ENCODE measurements at places on chromosomes 3 and 15. TPM values are rescaled to one million over a fixed set of nuclear protein-coding genes. Genes with fewer than 3 reads are reported as not detected.

SENP8 gene
- polyA plus RNA-seq: 1.3 TPM

GCNT3 gene
- polyA plus RNA-seq: 16.3 TPM

TF gene
- polyA plus RNA-seq: 4.6 TPM

ESYT3 gene
- 0.63 TPM for polyA plus RNA-seq

SPINK8 gene
- polyA plus RNA-seq: 2.6 TPM

FES gene
- polyA plus RNA-seq: 4.8 TPM

CCDC13 gene
- 1.0 TPM for polyA plus RNA-seq

ATP13A4 gene
- 24.9 TPM for polyA plus RNA-seq

CCDC39 gene
- polyA plus RNA-seq: 0.04 TPM

EOMES gene
- 0.06 TPM for polyA plus RNA-seq

TRIM42 gene
- polyA plus RNA-seq: not detected

FETUB gene
- polyA plus RNA-seq: 5.0 TPM

RASL12 gene
- 2.6 TPM for polyA plus RNA-seq

XCR1 gene
- polyA plus RNA-seq: 0.34 TPM

CELSR3 gene
- 0.77 TPM for polyA plus RNA-seq

IP6K2 gene
- polyA plus RNA-seq: 110 TPM

EIF4G1 gene
- 222 TPM for polyA plus RNA-seq

GRIP2 gene
- polyA plus RNA-seq: 0.39 TPM

MYRIP gene
- polyA plus RNA-seq: 0.29 TPM

TMCO5A gene
- not detected for polyA plus RNA-seq

STRC gene
- polyA plus RNA-seq: 0.11 TPM

SCG3 gene
- 0.12 TPM for polyA plus RNA-seq

INKA1 gene
- polyA plus RNA-seq: 26.3 TPM

TMEM212 gene
- not detected for polyA plus RNA-seq

CILP gene
- 1.6 TPM for polyA plus RNA-seq

HRG gene
- not detected for polyA plus RNA-seq

LACTB gene
- 8.6 TPM for polyA plus RNA-seq

SERPINI2 gene
- polyA plus RNA-seq: 0.20 TPM

AQP9 gene
- 0.05 TPM for polyA plus RNA-seq

LCMT2 gene
- 5.0 TPM for polyA plus RNA-seq

SOX14 gene
- not detected for polyA plus RNA-seq

LRRIQ4 gene
- polyA plus RNA-seq: not detected

Measured in esophagus (tissue), 2 donors.